ENCODE measurements at places on chromosomes 5 and 9. TPM values are rescaled to one million over a fixed set of nuclear protein-coding genes. Genes with fewer than 3 reads are reported as not detected.

GRCh38 chr9:68705531-68706362, 707 bp downstream of the PIP5K1B start:
- peak; percentile 15 for DNase-seq

DNA sequence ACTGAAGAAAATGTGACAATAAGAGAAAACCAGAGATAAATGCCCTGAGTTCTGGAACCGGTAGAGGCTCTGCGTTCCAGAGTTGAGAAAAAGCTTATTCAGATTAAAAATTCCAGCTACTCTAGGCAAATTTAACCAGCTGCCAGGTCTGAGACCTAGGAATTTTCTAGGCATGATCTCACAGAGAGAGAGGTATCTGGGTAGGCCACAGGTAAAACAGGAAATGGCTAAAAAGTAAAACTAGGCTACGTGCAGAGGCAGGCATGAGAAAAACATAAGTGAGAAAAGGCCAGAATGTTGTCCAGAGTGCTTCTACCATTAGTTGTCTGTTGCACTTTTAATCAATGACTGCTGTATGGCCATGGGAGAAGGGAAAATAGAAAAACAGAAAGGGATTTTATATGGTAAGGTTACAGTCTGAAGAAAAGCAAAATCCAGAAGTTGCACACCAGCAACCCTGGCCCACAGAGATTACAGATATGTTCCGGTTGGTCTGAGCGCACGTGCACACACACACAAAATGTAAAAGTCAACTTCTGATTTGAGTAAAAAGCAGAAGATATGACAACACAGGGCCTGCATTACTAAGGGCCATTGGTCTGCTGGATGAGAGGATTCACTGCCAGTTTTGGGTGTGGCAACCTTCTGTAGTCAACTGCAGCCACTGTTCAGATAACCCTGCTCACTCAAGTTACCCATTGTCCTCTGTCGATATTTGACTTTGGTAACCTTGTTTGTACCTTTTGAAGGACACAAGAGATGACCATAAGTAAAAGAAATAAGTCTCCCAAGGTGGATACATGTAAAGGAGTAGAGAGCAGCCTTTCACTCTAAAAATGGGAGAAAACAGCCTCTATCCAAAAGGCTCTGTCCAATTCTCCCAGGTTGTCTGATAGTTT, 266.0 kb downstream of the DTWD2 start:
- no peak for DNase-seq

DNA sequence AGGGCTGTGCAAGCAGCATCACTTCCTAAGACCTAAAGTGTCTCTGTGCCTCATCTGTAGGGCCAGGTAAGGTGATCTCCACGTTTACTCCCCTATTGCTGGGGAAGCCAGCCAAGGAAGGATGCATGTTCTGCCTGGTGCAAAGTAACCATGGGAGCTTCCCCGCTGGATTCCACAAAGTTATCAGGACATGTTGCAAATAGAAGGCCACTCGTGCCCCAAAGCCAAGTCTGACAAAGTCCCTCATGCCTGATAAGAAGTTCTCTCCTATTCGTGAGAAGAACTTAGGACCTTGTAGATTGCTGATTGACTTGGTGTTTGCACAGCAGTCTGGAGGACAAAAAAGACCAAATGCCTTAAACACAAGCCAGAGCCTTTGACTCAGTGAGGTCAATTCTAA, 81.5 kb downstream of the FAM114A2 start:
- no peak for DNase-seq

DNA sequence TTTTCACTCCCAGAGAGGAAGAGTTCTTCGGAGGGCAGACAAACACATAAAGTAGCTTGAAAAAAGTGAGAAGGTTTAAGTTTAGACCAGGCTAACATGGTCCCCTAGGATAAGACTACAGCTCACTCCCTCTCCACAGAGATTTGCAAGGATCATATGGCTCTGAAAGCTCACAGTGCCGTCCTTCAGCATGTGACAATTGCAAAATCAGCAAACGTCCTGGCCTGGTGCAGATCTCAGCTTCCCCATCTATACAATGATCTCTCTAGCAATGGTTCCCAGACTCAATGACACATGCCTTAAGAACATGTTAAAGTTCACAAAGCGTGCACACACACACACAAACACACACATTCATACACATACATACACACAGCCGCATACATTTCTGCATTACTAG, 327.6 kb downstream of the ACTL7B start:
- no peak for DNase-seq

- DNase-seq: no peak
Measured at GRCh38 chr9:98807070-98807813, at the start of gene GALNT12. Gene GALNT12 (plus strand): TSS chr9:98807670. CDS start chr9:98807699, 29 bp downstream.

DNA sequence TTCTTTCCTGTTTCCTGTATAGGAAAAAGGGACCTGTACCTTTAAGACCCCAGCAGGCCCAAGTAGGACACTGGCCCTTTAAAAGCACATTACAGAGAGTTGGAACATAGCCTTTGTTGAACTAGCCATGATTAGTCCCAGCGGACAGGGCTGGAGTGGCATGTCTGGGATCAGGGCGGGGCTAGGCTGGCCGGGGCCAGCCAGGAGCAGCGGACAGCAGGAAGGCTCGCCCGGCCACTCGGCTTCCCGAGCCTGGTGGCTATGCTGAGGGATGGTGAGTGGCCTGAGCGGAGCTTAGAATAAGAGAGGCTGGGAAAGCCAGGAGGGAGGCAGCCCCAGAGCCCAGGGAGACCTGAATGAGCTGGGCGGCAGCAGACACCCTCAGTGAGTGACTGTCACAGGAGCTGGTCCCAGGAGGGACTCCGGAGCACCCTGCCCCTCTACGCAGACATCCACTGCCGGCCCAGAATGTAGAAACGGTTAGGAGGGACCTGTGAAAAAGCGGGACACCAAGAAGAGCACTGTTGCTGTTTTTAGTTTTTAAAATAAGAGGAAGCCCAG, 92.1 kb downstream of the DAB2IP start:
- no peak for DNase-seq

The DOK3 gene
- 5.6 TPM for total RNA-seq

The GABRA1 gene
- 5.5 TPM for total RNA-seq

The EHMT1 gene
- total RNA-seq: 35.8 TPM

The SH3GL2 gene
- total RNA-seq: 20.1 TPM

The BTF3 gene
- total RNA-seq: 189 TPM
